ENCODE measurements at places on chromosomes 7 and 10. TPM values are rescaled to one million over a fixed set of nuclear protein-coding genes. Genes with fewer than 3 reads are reported as not detected.

DNA sequence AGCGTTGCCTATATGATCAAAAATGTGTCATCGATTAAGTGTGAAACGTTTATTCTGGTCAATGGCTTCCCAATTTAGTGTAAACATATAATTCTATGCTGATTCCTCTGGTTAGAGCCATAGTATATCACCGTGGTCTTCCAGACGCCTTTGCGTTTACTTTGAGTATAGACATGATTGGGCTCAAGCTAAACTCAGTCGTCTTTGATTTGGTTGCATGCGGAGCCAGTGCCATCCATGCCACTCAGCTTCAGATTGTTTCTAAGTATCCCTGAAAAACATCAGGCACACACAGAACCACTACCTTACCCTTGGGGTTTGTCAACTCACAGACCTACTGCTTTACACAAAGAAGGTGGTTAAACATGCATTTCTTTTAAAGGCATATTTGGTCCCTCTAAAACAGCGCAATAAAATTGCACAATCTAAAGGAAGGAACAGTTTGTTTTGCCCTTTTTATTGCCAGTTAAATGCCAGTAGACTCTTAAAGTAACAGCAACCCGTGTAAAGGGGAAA is 273.6 kb upstream of the KLF6 start:
- no peak for DNase-seq

DNA sequence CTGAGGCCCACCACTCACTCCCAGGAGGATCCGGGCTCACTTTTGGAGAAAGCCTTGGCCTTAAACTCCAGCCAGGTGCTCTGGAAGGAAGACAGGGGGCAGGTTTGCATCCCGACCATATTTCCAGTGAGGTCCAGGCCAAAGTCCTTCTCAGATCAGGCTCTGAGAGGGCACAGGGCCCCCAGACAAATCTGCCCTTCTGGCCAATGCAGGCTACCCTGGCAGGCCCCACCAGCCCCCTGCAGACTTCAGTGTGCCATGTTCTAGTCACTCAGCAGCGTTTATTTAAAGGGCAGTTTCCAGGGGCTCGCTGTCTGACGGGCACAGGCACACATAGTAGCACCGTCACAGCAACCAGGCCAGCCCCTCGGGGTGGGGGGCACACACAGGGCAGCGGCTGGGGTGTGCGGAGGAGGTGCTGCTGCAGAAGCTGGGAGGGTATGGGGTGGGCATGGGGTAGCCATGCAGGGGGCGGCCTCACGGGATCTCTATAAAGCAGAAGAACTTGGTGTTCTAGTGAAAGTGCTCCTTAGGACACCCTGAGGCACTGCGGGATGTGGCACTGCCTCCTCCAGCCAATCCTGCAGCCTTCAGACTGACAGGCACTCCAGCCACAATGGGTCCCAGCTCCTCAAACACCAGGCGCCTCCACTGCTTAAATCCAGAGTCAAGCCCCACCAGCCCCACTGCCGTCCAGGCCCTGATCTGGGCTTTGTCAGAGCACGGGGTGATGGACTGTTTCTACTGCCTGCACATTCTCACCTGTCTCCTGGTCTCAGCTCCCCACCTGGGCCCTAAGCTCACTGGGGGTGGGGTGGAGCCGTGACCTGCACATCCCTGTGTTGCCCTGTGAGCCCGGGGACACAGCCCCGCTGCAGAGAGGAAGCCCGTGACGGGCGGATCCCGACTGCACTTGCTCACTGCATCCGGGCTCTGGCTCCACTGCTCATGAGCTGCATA is 9.6 kb upstream of the PYROXD2 start:
- DNase-seq: peak; percentile 6

DNA sequence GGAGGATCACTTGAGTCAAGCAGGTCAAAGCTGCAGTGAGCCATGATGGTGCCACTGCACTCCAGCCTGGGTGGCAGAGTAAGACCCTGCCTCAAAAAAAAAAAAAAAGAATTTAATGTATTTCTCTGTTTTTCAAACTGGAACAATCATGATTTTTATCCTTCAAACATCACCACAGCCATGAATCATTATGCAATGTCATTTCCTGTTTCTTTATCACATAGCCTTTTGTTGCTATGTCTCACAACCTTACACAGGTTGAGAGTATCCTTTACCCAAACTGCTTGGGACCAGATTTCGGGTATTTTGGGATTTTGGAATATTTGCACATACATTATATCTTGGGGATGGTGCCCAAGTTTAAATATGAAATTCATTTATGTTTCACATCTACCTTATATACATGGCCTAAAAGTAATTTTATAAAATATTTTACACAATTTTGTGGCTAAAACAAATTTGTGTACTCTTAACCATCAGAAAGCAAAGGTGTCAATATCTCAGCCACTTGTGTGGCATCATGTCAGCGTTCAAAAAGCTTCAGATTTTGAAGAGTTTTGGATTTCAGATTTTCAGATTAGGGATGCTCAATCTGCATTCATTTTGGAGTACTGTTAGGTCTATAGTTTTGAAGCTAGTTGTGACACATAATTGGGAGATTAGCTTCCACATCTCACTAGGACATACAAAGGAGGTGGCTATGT is 8.2 kb downstream of the NT5C3A start:
- DNase-seq: no peak

DNA sequence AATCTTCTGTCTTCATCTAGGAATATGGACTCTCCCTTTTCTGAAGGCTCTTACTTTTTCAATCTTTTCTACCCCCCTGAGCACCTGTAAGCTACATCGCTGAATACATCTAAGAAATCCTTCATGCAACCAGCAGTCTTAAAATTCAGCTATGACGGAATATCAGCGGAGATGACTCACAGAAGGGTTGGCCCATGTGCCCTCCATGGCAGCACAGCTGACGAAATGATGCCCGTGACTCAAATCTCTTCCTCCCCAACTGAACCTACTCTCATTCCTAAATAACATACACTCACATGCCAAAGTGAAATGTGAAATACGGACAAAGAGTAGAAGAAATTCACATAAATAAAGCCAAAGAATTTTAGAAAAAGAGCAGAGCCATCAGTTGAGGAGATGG is 30.3 kb upstream of the NCAPG2 start:
- no peak for DNase-seq

GRCh38 chr7:52273685-52274610 is 761.5 kb upstream of the POM121L12 start:
- no peak for DNase-seq

- DNase-seq: peak; percentile 17
Measured at GRCh38 chr7:13778967-13779366, 210.5 kb downstream of the ETV1 start.

DNA sequence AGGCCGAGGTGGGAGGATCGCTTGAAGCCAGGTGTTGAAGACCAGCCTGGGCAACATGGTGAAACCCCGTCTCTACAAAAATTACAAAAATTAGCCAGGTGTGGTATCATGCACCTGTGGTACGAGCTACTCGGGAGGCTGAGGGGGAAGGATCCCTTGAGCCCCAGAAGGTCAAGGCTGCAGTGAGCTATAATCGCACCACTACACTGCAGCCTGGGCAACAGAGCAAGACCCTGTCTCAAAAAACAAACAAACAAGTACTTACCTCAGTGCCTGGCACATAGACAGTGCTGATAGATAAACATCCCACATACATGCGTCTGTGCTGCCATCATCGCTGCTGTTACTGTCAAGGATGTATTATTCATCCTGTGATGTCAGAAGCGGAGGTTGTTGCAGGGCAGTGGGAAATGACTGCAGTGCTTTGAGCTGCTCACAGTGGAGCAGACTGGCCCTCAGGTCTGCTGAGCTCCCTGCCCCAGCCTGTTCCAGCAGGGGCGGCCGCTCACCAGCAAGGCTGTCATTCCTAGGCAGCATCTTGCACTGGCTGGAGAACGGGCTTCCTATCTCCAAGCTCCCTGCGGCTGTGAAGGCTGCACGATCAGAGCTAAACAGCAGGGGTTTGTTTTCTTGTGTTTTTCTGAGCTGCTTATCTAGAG is 18.6 kb downstream of the FOXK1 start:
- no peak for DNase-seq

DNA sequence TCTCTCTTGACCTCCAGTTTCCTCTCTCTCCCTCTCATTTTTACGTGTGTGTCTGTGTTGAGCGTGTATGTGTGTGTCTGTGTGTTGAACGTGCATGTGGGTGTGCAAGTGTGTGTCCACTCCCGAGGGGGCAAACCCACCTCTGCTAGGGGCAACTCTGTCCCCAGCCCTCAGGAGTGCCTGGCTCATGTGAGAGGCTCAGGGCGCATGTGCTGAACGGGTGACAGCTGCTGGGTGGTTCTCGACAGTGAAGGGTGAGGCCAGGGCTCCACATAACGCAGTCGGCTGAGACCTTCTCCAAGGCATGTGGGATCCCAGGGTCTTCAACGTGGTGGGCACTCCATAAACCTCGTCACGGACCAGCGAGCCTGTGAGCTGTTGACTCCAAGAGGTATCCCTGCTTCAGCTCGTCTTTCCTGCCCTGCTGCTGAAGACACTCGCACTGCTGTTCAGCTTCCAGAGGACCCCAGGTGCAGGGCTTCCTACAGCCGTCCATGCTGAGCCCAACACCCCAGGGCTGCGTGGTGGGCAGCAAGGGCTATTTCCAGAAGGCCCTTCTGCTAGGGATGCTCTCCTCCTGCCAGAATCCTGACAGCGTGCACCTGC is 361.6 kb upstream of the SHH start:
- DNase-seq: no peak

DNA sequence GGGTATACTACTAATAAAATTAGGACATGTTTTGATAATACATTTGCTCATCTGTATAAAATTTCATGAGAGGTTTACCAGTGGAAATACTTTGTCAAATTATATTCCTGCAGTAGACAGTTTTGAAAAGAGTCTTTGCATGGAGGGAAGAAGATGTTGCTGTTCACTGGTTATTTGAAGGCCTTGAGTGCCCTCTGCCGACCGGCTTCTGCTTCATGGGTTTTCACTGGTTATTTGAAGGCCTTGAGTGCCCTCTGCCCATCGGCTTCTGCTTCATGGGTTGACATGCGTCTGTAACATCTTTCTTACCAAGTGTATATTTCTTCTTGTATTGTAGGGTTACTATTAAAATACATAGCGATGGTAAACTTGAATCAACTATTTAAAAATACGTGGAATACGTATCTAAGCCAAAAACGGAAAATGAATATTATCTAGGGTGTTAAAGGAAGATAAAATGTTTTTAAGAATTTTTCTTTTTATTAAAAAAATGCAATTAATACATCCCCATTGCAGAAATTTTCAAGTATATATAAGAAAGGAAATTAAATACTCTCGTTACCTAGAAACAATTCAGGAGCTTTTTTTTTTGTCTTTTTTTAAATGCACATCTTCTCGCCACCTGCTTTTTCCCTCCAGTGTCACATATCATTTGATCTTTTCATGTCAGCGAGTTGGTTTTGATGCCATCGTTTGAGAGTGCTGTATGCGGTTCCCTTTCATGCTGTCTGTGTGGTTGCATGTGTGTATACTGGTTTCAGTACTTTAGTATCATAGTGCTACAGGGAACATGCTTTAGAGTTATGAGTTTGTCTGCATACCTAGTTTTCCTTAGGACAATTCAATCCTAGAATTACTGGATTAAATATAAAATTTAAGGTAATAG is 73.4 kb downstream of the SHH start:
- peak; percentile 69 for DNase-seq

- DNase-seq: no peak
Measured at GRCh38 chr7:73829921-73830680, 695 bp upstream of the CLDN4 start.

AS3MT gene
- 0.65 TPM for total RNA-seq

PRKCQ gene
- total RNA-seq: 69.3 TPM

ELFN1 gene
- 0.08 TPM for total RNA-seq

CACNA2D1 gene
- total RNA-seq: not detected

HOXA11 gene
- not detected for total RNA-seq

Measured in activated CD4-positive, alpha-beta memory T cell treated with anti-CD3 and anti-CD28 coated beads, Interleukin-2, amount 10 ng/mL, durations not matched to agents 7 days and 5 days (primary cell).